ENCODE measurements at places on chromosomes 6 and 20.
A peak's percentile ranks its signal among the peaks of the same experiment; 100 is the strongest.

GRCh38 chr6:114068116-114068515, 97.2 kb upstream of the HDAC2 start:
- DNase-seq = no peak

DNA sequence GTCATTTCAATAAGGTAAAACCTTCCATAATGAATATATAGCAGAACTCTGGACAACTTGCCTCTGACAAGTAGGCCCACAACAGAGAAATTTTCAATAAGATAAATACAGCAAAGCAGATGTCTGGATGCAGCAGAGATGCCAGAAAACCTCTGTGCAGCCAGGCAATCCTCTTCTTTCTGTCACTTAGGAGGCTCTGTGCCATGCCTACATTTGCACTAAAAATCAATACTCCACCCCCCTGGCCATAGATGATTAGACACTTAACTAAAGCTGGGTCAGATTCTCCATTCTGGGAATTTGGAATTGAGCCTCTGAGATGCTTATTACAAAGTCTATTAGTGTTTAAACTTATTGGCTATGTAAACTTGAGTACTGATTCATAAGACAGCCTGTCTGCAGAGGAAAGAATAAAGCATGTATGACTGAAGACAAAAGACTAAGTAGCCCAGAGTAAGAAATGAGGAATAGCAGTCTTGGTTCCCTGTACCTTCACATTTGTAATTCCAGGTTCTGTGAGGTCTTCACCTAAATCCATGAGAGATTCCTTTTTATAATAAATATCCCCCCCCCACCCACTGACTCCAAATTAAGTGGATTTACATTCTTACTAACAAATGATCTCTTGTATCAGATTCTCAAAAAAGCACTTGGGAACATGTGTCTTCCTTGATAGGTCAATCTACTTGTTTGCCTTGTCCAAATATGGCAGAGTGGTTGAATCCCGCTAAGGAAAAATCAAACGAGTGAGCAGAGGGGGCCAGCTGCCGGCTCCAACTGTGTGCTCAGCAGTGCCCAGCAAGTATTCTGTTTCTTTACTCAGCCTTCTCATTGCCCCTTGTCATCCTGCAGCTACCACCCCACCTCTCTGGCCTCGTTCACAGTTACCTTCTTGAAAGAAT, 20.4 kb downstream of the MAN1A1 start:
- DNase-seq = no peak

GRCh38 chr20:52422574-52423336, 231.2 kb upstream of the ZFP64 start:
- peak; percentile 40 for DNase-seq

- DNase-seq = no peak
These were observed 35.4 kb upstream of the SSTR4 start for GRCh38 chr20:22999756-23000155.

GRCh38 chr6:36701401-36701991, 3.9 kb downstream of the RAB44 start:
- peak; percentile 56 for DNase-seq

DNA sequence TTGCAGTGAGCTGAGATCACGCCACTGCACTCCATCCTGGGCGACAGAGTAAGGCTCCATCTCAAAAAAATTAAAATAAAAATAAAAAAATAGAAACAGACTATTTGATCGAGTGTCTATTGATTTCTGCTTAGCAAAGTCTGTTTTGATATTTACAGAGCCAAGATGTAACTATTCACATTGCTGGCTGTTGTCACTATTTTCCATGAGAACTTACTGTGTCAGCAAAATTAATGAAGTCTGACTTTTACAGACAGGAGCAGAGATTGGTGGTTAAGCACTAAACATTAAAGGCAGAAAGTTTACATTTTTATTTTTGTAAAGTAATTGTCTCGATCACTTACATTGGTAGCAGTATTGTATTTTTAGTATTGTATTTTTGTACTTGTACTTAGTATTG, 85.0 kb upstream of the CCDC28A start:
- DNase-seq = no peak

All from amniotic epithelial cell (primary cell).